ENCODE measurements at places on chromosomes 2 and 18. TPM values are rescaled to one million over a fixed set of nuclear protein-coding genes. Genes with fewer than 3 reads are reported as not detected.

DNA sequence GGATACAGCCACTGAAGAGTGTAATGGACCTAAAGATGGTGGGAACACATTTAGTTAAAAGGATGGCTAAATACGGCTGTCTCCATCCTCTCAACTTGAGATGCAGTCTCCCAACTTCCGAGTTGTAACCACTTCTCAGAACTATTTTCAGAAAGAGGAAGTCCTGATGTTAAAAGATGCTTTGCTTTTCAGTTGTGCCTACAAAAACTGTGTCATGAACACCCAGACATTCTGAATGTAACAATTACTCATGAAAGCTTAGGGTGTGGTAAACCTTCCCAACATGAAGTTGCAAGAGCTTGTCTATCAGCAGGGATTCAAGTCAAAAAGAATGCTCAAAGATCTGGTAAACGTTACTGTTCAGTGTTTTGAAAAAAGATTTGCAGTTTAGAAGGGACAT lies 147.9 kb downstream of the DOCK10 start:
- no peak for DNase-seq

DNA sequence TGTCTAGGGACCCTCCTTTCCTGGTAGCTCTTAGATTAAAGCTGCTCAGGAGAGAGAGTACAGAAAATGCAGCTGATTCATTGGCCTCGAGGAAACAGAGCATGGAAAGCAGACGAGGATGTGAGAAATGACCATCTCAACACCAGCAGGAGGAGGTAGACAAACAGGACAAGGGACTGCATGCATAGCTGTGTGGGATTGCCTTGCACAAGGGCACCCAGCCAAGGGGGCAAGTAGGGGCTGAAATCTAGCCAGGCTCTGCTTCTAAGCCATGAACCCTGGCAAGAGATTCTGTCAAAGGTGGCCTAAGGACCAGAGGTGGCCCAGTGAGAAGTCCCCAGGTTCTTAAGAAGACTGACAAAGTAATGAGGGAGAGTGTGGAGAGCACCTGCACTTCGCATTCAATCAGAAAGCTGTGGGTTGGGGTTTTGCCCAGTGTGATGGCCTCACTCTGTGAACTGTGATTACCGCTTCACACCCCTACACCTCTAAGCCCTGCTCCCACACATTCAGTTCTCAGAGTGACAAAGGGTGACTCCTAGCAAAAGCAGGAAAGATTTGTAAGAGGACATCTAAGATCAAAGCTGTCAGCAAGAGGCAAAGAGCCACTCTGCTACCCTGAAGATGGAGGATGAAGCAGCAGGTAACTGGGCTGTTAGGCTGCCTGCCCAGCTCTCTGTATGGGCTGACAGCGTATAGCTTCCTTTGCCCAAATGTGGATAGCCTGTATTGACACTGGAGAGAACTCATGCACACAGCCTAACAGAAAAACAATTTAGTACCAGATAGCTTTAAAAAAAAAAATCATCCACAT lies 151.3 kb upstream of the PELI1 start:
- no peak for DNase-seq

- DNase-seq: no peak
These were observed 14.8 kb downstream of the MBD2 start for GRCh38 chr18:54209471-54210180.

DNA sequence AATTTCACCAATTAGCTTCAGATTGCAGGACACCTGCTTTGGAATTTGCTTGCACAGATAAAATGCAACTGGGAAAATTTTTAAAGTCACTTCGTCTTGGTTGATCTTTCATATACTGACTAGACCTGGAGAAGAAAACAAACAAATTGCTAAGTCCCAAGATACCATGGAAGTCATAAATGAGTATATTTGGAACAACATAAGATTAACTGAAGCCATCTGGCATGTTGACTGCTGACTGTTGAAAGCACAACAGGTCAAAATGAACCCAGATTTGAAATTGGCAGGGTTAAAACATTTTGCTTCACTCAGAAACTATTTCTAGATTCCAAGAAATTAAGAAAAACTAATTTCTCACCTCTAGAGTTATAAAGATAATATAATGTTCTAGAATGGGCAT lies 470.7 kb downstream of the LPIN1 start:
- DNase-seq: no peak

DNA sequence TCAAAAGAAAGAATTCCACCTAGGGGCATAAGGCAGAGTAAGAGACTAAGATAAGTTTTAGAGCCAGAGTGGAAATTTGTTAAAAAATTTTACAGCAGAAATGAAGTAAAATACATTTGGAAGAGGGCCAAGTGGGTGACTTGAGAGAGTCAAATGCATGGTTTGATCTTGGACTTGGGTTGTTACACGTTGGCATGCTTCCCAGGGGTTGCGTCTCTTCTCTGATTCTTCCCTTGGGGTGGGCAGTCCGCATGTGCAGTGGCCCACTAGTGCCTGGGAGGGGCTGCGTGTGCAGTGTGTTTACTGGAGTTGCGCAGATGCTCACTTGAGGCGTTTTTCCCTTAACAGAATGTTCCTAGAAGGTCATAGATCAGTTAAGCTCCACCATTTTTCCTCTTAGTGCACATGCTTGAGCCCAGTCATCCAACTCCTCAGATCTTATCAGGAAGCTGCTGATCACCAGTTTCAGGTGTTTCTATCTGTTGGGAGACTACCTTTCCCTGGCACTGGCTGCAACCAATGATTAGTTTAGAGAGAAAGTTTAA lies 13.1 kb downstream of the SEH1L start:
- no peak for DNase-seq

GRCh38 chr2:204180649-204181048 lies 244.1 kb downstream of the ICOS start:
- DNase-seq: no peak

GRCh38 chr2:19955544-19956422 lies 34.1 kb downstream of the WDR35 start:
- peak; percentile 42 for DNase-seq

DNA sequence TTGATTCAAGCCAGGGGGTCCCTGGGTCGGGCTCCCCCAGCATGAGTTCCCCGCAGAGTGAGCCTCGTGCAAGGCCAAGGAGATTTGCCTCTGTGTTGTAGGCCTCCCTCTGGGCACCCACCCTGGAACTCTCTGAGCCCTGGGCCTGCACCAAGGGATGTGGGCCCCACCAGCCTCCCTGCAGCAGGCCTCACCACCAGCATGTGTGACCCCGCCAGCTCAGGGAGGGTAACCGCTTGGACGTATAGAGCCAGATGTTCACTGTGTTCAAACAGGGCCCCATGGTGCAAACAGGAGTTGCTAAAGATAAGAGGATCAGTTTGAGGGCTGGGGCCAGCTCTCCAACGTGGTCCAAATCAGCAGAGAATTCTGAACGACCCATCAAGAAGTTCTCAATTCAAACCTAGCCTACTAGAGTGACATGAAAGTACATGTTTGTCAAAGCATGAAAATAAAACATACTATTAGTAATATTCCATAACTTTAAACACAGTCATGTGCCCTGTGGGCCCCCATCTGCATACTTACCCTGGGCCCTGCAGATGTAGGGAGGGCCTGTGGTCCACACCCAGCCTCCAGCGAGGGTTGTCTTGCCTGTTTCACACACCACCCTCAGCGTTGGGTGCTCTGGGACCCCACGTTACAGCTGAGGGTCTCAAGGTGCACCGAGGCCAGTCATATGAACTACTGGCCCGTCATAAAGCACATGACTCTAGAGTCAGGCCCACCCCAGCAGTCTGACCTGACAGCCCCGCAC lies 5.5 kb upstream of the TUBB6 start:
- DNase-seq: no peak

Gene C2orf80
- 0.32 TPM for polyA plus RNA-seq

GRCh38 chr2:236608188-236608525 lies 38.5 kb downstream of the ACKR3 start:
- no peak for DNase-seq

GRCh38 chr2:191910518-191910917 lies 63.6 kb upstream of the CAVIN2 start:
- no peak for DNase-seq

DNA sequence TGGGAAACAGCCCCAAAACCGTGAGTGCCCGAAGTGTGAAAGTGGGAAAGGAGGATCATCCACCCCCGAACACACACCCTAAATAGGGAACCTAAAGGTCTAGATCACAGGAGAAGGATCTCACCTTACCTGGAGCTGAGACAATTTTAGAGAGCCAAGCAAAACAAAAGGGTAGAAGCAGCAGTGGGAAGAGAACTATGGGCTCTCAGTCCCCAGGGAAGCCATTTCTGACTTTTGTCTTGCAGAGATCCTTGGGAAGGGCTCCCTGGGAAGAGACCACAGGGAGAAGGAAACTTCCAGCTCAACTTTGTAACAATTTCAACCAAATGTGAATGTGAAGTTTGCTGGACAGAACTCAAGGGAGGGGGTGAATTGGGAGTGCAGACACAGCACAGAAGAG lies 110.6 kb downstream of the WDPCP start:
- DNase-seq: no peak

Gene SNED1
- 8.1 TPM for polyA plus RNA-seq

GRCh38 chr2:14601156-14601770 lies 31.3 kb upstream of the LRATD1 start:
- DNase-seq: no peak

DNA sequence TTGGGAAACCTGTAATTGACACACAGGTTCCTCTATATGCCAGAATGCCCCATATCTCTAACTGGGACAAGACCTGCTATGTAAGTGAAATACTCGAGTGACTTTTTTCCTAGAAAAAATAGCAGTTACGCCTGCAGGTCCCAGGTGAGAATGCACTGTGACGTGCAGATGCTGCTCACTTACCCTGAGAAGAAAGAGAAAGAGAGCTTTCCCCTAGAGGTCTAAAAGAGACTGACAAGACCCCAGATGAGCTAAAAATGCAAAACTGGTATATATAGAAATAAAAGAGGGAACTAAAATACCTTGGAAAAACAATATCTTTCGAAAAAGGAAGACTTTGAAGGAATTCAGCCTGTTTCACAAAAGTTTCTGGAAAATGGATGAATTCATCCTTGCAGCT lies 383.0 kb upstream of the DCC start:
- no peak for DNase-seq

GRCh38 chr2:18009891-18010290 lies 131.4 kb downstream of the KCNS3 start:
- DNase-seq: no peak

GRCh38 chr2:179455172-179455524 lies 190.5 kb upstream of the SESTD1 start:
- no peak for DNase-seq

DNA sequence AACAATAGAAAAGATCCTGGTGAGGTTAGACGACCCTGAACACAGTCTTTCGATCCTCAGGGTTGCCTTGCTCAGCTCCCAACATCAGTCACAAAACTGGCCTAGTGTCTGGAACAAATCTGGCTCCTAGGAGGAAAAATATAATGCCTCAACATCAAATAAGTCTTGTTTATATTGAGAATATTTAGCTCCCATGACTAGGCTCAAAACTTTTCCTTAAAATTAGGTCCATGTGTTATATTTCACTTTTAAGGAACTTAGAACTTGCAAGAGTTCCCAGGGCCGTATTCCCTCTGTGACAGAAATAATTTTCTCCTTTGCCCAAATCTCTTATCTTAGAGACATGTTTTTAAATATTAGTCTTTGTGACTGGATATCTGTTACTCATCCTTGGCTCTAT lies 819.7 kb upstream of the ZEB2 start:
- no peak for DNase-seq

DNA sequence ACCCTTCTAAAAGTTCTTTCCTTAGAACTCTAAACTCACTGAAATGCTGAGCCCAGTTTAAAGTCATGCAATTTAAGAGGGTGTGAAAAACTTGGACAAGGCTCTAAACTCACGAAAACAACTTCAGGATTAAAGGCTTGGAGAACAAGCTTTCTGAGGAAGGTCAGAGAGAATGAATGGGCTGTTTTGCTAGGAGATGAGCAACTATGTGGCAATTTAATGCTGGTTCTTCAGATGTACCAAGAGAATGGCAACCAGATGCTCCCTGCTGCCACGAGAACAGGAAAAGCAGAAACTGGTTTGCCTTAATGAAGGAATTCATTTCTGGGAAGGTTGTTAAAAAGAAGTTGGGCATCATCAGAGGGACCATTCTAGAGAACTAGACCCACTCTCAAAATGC lies 77.8 kb upstream of the PMAIP1 start:
- no peak for DNase-seq

DNA sequence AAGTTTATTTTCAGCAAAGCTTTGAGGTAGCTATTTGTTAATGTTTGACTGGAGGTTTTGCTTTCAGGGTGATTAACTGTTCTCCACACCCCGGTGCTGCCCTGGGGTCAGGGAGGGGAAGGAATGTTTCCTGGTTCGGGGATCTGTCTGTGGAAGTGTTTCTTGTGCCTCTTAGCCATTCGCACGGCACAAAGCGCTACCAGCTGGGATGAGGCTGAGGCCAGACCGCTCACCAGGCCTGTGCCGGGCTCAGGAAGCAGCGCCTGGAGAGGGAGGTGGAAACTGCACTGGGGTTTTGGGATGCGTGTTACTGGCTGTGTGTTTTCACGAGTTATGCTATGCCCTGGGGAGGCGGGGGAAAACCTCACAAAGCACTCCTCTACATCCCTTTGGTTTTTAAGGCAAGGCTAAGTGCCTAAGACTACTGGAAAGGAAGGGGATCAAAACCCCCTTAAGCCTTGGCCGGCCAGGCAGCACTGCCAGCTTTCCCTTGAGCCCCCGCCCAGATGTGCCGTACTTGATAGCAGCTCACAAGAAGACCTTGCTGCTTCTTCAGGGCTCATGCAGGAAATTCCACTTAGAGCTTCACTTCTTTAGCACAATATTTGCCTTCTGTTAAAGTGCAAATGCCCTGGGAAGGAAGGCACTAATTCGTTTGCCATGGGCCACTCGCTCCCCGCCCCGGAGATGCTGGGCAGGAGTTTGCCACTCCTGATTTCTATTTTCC lies 65.7 kb upstream of the CNGA3 start:
- DNase-seq: peak; percentile 29

Gene FBXO15
- polyA plus RNA-seq: 6.2 TPM

DNA sequence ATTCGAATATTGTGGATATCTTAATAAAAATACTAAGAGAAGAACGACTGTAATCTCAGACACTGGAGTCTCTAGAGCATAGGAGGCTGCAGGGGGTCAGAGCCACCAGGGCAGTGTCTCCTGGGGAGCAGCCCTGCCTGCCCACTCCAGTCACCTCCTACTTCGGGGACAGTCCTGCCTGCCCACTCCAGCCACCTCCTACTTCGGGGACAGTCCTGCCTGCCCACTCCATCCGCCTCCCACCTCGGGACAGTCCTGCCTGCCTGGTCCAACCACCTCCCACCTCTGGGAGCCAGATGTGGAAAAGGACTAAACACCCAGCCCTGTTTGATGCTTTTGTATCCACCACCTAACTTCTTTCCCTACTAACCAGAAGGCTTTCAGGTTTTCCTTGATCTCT lies 350.1 kb upstream of the SMIM21 start:
- DNase-seq: no peak

- DNase-seq: no peak
These were observed 459.5 kb upstream of the FANCL start for GRCh38 chr2:58700591-58700990.

GRCh38 chr2:168650781-168651180 lies 151.7 kb upstream of the NOSTRIN start:
- DNase-seq: no peak

Gene ZAP70
- 2.6 TPM for polyA plus RNA-seq

- no peak for DNase-seq
These were observed 46.5 kb upstream of the EPG5 start for GRCh38 chr18:46013484-46014189.

Gene CENPA
- polyA plus RNA-seq: 17.2 TPM
